ENCODE measurements at places on chromosomes 12 and 14.

DNA sequence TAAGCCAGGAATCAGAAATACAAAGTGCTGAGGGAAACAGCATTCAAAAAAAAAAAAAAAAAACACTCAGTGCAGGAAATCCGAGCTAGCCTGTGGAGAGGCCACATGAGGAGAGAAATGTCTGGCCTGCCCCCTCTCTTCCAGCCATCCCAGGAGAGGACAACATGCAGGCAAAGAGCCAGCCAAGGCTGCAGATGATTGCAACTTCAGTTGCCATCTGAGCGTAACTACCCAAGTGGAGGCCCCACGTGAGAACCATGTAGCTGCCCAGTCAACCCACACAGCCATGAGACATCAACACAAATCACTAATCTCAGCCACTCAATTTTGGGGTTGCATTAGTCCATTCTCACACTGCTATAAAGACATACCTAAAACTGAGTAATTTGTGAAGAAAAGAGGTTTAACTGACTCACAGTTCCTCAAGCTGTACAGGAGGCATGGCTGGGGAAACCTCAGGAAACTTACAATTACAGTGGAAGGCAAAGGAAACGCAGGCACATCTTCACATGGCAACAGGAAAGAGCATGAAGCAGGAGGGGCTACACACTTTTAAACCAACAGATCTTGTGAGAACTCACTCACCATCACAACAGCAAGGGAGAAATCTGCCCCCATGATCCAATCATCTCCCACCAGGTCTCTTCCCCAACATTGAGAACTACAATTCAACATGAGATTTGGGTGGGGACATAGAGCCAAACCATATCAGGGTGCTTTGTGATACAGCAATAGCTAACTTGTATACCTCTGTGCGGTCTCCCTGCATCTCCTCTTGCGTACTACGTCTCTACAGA lies 161.1 kb downstream of the PIWIL1 start:
- no peak for DNase-seq

DNA sequence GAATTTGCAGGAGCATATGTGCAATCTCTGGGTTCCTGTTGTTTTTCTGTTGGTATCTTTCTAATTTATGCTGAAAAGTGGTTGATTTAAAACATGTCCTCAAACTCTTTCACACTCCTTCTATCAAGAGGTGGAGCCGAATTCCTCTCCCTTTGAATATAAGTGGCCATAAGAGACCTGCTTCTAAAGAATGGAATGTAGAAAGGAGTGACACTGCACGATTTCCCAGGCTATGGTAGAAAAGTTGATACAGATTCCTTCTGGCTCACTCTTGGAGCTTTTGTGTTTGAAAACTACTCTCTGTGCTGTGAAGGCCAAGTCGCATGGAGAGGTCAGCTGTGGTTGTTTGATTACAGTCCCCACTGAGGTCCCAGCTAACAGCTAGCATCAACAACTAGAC lies 613.2 kb downstream of the ETNK1 start:
- no peak for DNase-seq

DNA sequence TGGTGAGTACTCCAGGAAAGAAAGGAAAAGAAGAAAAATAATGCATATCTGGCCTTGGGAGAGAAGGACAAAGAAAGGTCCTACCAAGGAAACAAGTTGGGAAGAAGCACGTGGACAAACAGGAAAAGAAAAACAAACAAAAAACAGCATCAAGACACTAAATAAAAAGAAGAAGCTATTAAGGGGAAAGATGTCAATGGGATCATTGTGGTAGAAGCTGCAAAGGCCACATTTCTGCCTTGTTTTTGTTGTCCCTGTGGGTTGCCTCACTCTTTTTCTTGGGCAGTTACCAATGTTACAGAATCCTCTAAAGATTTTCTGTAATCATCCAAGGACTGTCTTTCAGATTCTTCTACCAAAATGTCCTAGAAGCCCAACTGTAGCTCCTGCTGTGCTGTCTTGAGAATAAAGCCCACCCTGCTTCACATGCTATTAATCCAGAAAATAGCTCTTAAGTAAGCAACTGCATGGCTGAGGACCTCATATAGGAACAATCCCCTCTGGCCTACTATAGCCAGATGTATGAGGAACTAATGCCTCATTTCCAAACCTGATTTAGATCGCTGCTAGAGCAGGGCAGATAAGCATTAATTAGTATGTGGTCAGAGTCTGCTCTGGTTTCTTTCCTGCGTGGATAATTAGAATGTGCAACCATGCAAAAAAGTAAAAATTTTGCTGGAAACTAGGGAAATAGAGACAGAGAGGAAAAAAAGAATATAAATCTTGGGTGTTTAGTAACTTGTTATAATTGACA lies 10.2 kb upstream of the CPNE8 start:
- DNase-seq, result no peak

DNA sequence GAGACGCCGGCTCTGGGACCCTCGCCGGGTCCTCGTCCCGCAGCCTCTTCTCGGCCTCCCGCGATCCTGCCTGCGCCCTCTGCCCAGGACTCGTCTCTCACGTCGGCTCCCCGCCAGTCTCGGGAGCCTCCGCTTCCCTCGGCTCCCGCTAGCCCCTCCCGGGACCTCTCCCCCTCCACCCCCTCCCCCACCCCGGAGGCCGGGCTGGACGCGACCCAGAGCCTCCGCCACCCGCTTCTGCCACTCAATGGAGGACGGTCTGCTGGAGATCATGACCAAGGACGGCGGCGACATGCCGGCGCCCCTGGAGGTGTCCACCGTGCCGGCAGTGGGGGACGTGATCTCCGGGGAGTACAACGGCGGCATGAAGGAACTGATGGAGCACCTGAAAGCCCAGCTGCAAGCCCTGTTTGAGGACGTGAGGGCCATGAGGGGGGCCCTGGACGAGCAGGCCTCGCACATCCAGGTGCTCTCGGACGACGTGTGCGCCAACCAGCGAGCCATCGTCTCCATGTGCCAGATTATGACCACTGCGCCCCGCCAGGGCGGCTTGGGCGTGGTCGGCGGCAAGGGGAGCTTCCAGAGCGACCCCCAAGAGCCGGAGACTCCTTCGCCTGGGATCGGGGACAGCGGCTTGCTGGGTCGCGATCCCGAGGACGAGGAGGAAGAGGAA lies 568 bp downstream of the CCDC184 start:
- no peak for DNase-seq

DNA sequence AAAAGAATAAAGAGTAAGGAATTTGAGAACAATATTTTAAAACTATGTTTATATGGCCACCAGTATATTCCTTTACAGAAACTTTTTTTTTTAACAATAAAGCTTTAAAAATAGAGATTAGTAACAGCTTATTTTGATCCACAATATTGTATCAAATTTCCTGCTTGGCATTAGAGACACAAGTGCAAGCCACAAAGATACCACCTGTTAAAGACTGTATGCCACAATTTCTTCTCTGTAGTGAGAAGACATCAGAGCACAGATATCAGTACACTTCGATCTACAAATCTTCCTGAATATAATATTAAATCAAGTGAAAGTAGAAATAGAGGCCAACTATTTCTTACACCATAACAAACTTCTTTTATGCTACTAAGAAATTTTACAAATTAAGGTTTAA lies 68.0 kb downstream of the GALNT4 start:
- DNase-seq, result no peak

DNA sequence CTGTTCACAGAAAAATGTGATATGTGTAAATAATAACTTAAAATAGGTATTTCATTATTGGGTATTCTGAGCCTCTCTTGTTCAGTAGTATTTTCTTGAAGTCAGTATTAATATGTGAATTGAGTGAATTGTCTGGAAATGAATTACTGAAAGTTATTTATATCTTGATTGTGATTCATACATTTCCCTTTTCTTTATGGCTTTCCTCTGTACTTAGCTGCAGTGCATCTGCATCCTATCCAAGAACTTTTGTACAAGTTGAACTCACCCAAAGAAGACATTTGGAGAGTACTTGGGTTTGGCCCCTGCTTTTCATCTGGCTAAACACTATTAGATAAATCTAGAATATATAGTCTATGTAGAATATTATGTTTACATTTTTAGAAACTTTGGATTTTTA lies 326.0 kb downstream of the RAD51B start:
- no peak for DNase-seq

DNA sequence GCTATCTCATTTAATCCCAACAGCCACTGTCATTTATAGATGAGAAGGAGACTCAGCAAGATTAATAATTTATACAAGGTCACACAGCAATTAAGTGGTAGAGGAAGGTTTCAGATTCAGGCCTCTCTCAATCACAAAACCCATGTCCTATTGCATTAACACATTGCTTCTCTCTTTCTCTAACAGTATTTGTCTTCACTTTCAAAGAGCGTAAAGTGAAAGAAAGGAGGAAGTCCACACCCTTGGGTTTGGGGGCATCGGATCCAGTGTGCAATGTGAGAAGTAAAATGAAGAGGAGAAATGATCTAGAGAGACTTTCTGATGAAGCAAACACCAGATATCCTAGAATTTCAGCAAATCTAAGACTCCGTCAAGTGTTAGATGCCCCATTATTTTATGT lies 7.0 kb upstream of the VRK1 start:
- no peak for DNase-seq

DNA sequence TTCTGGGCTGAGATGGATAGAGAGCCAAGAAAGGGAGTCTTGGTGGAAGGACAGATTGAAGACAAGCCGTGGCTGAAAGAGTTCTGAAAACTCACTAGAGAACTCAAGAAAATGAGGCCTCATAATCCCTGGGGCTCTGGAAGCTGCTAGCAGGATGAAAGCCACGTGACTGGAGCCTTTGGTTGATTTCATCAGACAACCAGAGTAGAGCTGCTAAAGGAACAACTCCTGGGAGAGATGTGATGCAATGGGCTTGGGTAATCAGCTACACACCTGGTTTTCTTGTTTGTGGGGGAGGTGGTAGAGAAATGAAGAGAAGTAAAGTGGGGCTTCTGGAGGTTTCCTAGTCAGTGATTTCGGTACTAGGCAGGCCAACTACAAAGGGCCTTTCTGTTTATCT lies 13.4 kb downstream of the CSRNP2 start:
- DNase-seq, result no peak

GRCh38 chr14:93316716-93317115 lies 16.1 kb downstream of the BTBD7 start:
- DNase-seq, result no peak

DNA sequence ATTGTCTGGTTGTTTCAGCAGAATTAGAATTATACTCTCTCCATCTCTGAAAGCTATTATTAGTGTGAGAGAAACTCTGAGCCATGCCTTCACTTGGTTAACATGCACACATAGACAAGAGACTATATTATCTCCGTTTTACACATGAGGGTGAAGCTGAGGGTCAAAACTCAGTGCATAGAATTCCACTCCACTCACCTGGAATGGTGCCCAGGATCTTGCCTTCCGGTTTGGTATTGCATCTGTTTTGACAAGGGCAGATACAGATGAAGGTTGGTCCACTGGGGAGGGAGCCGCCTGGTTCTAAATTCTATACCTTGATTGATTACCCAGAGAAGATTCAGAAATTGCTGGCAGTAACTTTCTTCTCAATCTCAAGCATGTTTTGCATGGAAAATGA lies 149.5 kb upstream of the PELI2 start:
- no peak for DNase-seq

DNA sequence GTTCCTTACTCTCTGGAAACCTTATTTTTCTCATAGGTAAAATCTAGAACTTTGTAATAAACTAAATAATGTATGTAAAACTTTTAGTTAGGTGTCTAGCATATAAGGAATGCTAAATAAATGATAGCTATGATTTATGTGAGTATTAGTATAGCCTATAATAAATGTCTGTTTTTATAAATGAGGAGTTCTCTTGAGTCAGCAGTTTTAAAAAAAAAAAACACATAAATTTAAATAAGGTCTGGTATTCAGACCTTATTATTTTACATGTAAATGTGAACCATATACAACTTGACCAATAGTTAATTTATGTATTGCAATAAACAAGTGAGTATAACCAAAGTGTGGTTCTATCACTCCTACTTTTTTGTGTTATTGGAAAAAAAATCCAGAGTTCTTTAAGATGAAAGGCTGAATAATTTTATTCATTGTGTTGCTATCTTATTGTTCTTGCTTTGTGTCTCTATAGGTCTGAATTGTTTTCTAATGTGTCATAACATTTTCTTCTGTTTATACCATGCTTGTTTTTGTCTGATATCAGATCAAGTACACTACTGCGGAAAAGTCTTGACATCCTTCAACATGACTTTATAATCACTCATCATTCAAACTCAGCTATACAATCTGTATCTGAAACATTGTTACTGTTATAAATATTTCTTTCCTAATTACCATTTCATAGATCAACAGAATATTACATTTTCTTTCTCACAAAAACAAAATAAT lies 115.7 kb downstream of the RASSF9 start:
- no peak for DNase-seq

- DNase-seq, result no peak
Observed at GRCh38 chr12:68487721-68488309, 122.9 kb upstream of the RAP1B start.

GRCh38 chr12:8840938-8841633 lies 18.7 kb downstream of the A2ML1 start:
- no peak for DNase-seq

DNA sequence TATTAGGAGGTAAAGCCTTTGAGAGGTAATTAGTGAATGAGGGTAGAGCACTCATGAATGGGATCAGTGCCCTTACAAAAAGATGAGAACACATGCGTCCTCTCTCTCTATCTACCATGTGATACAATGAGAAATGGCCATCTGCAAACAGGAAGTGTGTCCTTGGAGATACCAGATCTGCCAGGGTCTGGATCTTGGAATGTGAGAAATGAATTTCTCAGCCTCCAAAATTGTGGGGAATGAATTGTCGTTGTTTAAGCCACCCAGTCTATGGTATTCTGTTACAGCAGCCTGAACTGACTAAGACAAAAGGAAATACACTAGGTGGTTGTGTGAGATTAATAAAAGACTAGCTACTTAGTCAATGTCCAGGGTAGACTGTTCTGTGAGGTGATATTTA lies 366.6 kb downstream of the NELL2 start:
- DNase-seq, result no peak

- DNase-seq, result no peak
Observed at GRCh38 chr12:42957561-42958290, 368.2 kb upstream of the PRICKLE1 start.

GRCh38 chr12:69490920-69491643 lies 20.9 kb downstream of the FRS2 start:
- no peak for DNase-seq

DNA sequence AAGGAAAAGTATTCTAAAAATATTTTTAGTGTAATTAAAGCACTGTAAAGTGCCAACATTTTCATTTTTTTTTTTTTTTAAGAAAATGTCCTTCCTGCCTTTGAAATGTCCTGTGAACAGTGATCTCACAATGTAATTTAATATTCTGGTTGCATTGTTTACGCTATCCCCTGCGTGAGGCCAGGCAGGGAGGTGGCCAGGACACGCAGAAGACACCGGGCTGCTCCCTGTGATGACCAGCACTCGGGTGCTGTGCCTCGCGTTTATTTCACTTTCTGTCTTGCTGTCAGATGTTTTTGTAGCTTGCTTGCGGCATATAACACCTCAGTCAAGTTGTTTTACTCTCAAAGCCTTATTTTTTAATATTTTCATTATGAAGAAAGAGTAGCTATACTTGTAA lies 18.5 kb downstream of the PIWIL1 start:
- DNase-seq, result no peak

Data from Ammon's horn (tissue), 1 donor.